ENCODE measurements at places on chromosomes 16 and 17.

- H3K27me3 ChIP-seq: no peaks in the 10 kb centered on the region
- H3K4me3 ChIP-seq: no peak overlapping the region
- no peaks in the 10 kb centered on the region for H3K36me3 ChIP-seq
- no peak for DNase-seq
Measured at GRCh38 chr17:9090641-9091096, 69.4 kb downstream of the NTN1 start.

GRCh38 chr16:7748522-7748921 lies 415.9 kb downstream of the RBFOX1 start:
- DNase-seq: no peak
- H3K4me1 ChIP-seq: no peaks in the 10 kb centered on the region
- H3K27ac ChIP-seq: no peak overlapping the region
- H3K36me3 ChIP-seq: no peaks in the 10 kb centered on the region
- H3K4me3 ChIP-seq: no peak overlapping the region
- no peaks in the 10 kb centered on the region for H3K27me3 ChIP-seq

GRCh38 chr17:18928628-18929125 lies 23.3 kb upstream of the SLC5A10 start:
- H3K27me3 ChIP-seq: no peaks in the 10 kb centered on the region
- no peak for DNase-seq
- no peak overlapping the region for H3K4me3 ChIP-seq
- H3K36me3 ChIP-seq: peaks cover 27% of the 10 kb centered on the region
- H3K27ac ChIP-seq: no peak overlapping the region
- no peaks in the 10 kb centered on the region for H3K4me1 ChIP-seq

DNA sequence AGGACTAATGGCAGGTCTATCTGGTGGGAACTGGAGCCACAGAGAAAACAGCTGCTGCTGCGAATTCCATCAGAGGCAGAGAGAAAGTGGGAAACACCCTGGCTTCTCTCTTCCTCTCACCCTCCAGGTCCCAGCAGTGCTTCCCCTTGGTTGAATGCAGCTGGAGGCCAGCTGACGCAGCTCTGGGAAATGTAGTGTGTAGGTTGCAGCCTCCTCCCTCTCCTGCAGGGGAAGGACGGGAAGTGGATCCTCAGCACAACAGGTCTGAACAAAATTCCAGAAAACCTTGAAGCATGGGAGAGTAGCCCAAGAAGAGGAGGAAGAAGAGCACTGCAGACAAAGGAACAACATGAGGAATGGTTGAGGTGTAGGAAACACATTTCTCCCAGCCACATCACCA lies 67.8 kb upstream of the MMP2 start:
- no peak for DNase-seq
- H3K4me3 ChIP-seq: no peak overlapping the region

GRCh38 chr17:14072881-14073280 lies 3.6 kb downstream of the COX10 start:
- no peak overlapping the region for H3K4me3 ChIP-seq
- no peaks in the 10 kb centered on the region for H3K27me3 ChIP-seq
- peaks cover 25% of the 10 kb centered on the region for H3K4me1 ChIP-seq
- no peak for DNase-seq
- no peak overlapping the region for H3K27ac ChIP-seq

Measured in right atrium auricular region (tissue), 2 donors.